T-helper 9 cell (primary cell): ENCODE measurements at places on chromosomes 2 and 18.

- no peak for DNase-seq
Observed at GRCh38 chr18:15198116-15198389, 450.1 kb downstream of the ANKRD30B start.

- DNase-seq = no peak
Observed at GRCh38 chr18:78625847-78626246, 353.8 kb upstream of the SALL3 start.

DNA sequence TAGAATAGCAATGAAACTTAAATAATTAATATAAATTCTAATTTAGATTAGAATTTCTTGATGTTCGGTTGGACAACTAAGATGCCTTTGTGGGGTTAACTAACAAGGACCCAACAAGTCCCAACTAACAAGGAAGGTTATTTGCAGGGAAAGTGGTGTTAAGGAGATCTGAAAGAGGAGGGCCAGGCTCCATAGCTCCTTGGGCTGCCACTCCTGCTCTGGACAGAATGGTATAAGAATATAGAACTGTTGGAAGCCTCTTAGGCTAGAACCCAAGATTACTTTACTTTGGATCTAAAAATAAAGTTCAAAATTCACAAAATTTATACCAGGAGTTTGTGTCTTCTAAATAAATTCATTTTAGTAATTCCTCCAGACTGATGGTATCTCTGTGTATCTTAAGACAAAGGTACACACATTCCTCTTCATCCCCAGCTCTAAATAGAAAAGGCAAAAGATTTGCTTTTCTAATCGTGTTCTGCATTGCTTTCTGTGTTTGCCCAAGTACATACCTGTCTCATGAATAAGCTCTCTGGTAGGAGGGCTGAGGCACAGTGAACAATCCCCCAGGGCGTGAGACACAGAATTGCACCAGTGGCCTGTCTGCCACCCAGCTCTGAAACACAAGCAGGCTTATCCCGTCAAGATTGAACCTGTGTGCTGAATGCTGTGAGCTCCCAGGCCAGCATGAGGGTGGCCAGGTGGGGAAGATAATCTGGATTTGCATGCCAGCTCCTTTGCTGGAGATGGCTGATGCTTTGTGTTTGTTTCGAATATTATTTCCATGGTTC, 176.0 kb downstream of the ACKR3 start:
- no peak for DNase-seq

- DNase-seq = no peak
Observed at GRCh38 chr18:24262087-24262486, 123.2 kb downstream of the CABYR start.

GRCh38 chr2:158745067-158745865, 49.9 kb upstream of the DAPL1 start:
- DNase-seq = peak; percentile 9

GRCh38 chr2:6024784-6025183, 332.6 kb downstream of the SOX11 start:
- no peak for DNase-seq

DNA sequence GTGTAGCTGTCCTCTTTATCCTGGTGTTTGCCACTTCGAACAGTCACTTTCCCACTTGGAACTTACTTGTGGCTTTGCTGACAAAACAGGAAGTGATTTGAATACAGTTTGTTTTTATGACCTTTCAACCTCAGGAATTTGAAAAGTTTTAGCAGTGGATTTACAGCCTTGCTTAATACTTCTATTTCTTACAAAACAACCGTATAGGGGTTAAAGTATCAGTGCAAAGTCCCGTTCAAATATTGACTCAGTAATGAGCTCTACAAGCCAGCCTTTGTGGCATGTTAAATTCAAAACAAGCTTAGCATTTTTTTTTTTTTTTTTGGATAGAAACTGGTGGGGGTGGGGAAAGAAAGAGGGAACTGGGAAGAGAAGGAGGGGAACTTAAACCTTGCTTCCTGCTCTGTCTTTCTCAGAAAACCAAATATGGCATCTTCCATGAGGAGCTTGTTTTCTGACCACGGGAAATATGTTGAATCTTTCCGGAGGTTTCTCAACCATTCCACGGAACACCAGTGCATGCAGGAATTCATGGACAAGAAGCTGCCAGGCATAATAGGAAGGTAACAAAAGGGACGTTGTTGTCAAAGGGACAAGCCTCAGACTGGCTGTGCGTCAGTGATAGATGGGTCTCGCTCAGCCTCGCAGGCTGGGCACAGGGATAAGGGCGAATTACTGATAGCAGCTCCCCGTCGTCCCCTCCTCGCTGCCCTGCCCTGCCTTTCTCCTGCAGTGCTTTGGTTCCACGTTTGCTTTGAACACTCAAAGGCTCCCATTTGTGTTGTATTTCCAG, at the start of gene HNMT:
TSS of gene HNMT (plus strand) at position 408 of the 793 bp plus-strand sequence. CDS start at position 427, 19 bp downstream.
- no peak for DNase-seq

DNA sequence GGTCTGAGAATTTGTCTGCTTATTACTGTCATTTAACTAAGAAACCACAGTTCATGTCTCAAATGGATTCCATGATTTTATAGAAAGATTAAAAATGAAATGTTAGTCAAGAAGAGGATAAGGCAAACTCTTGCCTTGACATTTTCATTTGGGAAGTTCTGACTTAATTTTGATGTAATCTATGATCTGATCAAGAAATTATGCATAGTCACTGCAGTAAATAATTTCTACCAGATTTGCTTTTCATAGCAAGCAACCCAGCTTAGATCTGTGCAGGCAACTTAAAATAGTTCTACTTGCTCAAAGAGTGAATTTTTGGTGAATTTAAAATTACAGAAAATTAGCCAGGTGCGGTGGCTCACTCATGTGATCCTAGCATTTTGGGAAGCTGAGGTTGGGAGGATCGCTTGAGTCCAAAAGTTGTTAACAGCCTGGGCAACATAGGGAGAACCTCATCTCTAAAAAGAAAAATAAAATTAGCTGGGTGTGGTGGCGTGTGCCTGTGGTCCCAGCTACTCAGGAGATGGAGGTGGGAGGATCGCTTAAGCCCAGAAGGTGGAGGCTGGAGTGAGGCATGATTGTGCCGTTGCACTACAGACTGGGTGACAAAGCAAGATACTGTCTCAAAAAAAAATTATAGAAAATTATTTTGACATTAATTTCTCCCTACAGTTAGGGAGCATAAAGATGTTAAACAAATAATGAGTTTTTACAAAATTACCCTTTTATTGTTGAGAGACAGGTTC, 158.7 kb upstream of the MYO3B start:
- DNase-seq = no peak

GRCh38 chr2:3784731-3785130, 81.4 kb downstream of the DCDC2C start:
- no peak for DNase-seq

GRCh38 chr2:104371087-104371781, 482.7 kb upstream of the POU3F3 start:
- no peak for DNase-seq

DNA sequence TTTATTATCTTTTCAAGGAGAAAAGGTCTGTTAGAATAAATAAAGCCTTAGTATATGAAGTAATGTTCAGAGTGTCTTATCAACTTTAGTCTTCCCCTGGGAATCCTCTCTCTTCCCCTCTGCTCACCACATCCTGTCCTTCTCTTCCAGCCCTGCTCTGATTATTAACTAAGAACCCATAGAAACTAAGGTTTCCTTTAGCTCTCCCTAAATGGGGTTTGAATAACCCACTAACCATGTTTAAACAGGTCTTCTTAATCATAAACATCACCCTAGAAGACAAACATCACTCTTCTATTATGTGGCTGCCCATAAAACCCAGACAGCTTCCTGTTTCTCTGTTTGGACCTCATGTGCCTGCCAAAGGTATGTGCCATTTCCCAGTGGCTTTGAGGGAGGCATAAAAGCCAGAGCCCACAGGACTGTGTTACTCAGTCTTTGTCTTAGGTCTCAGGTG, 50.1 kb downstream of the SLC14A1 start:
- DNase-seq = no peak

DNA sequence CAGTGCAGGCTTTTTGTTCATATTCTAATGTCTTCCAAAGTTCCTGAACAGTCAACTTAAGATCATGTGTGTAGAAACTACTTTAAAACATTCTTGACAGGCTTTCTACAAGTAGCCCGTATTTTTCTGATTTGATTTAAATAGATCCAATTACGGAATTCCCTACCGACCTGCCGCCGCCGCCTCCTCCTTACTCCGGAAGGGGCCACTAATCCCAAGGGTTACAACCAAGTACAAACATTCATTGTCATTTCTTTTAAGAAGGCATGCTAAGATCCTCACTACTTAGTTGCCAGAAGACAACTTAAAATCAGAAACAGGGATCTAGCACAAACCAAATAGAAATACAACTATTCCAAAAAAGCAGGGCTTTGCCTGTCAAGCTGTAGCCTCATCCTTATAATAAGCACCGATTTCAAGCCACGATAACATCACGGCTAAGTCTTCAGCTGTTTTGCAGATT, 784 bp downstream of the WDR33 start:
- no peak for DNase-seq
